ENCODE measurements at places on chromosomes 6 and 20.

DNA sequence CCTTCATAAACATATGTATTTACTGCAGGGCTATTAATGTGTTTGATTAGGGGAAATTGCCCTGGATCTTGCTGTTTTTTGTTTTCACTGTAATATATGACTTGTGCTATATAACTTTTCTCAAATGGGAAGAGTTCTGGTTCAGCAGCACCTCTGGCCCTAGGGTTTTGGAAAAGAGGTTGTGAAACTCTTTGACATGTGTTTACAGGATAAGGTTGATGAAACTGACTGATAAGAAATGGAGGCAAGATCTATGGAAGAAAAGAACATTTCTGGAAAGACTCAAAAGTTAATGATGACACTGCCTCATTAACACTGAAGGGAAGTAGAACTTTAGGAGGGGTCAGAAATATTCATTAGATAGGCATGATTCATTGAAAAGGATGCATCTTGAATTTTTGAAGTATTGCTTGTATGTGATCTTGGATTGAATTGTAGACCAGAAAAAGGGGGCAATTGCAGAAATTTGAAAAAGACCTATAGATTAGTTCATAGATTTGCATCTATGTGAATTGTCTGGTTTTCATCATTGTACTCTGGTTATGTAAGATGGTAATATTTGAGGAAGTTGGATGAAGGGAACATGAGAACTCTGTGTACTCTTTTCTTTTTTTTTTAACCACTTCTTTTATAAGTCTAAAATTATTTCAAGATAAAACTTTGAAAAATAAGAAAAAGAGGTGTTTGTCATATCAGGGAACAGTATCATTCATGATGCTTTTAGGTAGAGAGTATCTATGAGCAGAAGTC is 54.0 kb downstream of the UTRN start:
- DNase-seq: no peak

- no peak for DNase-seq
Observed at GRCh38 chr6:14189074-14189473, 71.5 kb downstream of the CD83 start.

DNA sequence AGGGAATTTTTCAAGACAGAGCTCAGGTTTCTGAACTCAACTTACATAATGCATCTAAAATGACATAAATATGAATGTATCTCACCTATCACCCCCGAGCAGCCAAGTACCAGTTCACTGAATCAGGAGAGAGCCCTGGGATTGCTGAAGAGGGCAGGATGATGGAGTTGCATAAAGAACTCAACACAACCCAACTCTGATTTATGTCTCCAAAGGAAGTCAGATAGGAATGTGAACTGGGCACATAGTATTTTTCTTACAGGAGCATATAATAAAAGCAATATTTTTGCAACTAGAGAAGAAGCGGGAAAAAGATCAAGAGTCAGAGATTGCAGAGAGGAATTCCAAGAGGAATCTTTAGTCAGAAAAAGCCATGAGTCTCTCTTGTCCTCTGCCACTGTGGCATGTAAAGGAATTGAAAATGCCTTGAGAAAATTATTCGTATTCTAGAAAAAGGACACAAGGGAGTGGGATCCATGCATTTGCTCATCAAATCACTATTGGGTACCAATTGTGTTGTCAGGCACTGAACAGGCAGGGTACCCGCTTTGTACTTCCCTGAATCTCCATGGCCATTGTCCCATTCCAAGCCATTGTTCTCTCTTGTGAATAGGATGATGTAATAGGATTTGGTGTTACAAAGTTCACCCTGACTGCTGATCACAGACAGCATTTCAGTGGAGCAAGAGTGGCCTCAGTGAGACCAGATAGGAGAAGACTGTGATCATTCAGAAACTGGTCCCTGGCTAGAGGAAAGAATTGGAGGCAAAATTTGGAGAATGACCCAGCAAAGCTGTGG is 16.3 kb downstream of the RIN2 start:
- DNase-seq: no peak

DNA sequence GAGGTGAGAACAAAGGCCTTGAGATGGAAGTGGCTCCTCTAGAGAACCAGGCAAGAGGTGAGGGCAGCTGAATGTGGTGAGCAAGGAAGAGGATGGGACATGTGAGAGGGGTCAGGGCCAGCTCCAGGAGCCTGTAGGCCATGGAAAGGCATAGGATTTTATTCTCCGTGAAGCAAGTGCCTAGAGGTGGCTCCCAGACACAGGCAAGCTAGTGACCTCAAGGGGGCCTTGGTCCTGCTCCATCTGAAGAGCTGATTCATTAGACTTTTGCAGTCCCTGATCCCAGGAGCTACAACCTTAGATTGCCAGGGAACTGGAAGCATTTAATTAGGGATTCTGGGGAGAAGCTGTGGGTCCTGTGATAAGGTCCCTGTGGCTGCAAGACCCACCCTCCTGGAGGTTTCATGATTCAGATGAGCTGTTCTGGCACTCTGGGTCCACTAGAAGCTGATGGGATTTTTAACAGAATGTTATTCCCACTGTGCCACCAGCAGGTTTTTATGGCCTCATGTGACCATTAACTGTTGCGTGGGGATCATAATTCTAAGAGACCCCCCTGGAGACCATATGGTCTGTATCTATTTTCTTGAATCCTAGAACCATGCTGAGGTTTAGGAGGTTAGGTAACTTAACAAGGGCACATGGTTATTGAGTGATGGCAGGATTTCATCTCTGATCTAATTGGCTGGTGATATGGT is 90.5 kb downstream of the ELOVL5 start:
- no peak for DNase-seq

GRCh38 chr6:14092316-14092715 is 25.3 kb upstream of the CD83 start:
- no peak for DNase-seq

DNA sequence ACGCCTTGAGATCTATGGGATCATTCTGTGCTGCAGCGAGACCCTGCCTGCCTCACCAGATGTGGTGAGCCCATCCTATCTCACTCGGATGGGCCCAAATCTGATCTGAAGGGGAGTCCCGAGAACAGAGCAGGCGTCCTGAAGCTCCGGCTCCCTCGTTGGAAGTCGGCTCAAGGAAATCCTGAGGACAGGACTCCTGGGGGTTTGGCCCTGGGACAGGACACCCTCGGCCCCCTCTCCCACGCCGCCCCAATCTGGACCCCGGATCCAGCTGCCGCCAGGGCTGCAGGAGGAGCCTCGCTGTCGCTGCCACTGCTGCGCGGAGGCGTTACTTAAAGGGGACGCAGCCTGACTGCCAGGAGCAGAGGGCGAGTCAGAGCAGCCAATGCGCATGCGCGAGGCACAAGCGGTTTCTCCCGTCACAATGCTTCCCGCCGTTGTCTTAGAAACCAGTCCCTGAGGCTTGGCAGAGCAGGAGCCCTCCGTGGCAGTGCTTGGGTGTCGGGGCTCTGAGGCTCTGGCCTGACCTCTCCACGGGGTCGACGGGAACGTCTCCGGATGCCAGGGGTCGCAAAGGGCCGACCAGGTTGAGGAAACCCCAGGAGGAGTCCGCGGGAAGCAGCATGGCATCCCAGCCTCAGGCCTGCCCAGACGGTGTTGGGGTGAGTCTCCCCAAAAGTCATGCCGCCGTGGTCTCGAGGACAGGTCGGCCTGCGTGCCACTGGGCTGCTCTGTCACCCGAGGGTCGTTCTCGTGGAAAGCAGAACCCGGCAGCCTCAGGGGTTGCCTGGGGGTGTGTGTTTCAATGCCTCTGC is 1567.8 kb upstream of the DEFB115 start:
- DNase-seq: no peak

- no peak for DNase-seq
Observed at GRCh38 chr6:1247056-1247455, 64.8 kb upstream of the FOXQ1 start.

GRCh38 chr20:45153752-45154151 is 20.9 kb upstream of the PI3 start:
- no peak for DNase-seq

GRCh38 chr20:51091406-51092195 is 68.7 kb upstream of the KCNG1 start:
- DNase-seq: no peak

DNA sequence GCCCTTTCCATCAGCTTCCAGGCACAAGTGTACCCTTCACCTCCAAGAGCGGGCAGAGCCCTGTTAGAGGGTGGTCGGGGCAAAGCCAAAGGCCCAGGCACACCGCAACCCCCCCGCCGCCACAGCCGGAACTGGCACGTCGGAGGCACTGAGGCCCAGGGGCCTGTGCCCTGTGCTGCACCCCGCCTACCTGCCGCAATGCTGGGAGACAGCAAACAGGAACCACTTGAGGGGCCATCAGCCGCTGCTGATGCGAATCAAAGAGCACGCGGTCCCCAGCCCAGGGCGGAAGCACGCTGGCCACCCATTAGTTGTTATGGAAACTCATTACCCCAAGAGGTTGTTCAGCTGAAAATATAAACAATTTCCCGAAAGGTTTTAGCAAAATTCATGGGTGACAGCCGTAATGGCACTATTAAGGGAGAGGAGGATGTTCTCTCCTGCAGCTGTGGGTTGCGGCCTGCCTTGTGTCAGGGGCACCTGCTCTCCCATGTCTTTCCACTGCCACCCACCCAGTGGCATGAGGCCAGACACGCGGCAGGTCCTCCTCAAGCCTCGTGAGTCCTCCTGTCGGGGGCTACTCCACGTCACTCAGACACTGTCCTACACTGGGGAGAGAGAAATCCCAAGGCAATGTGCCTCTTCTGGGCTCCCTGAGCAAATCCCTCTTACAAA is 65.3 kb downstream of the EDN3 start:
- no peak for DNase-seq

DNA sequence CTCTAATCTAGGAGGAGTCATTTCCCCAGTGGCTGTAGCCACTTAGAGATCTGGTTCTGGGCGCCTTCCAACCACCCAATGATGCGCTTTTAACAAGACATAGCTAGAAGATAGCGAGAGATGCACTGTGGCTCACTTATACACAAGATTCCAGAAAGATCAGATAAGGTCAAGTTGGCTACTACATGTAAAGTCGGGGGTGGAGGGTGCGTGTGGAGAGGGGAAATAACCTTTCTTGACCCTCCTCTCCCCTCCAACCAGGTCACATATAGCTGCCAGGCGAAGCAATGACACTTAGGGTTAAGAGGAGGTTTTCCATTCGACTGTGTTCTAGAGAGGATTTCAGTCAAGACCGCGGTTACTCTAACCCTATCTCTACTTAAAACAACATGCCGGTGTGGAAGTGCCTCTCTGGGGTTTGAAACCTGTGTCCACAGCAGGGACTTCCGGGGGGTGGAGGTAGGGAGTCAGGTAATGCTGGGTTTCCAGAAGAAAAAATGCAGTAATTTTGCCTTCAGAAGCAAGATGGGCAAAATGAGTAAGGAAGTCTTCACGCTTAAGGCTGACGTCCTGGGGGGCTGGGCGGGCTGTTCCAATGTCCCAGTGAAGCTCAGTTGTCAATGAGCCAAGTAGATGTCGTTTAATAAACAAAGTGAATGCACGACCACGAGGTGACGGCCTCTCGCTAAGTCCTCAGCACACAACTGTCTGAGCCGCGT is 1.8 kb upstream of the SIM1 start:
- DNase-seq: no peak
